Adipocyte (in vitro differentiated cells): ENCODE measurements at places on chromosomes 2 and 18.
A peak's percentile ranks its signal among the peaks of the same experiment; 100 is the strongest.

GRCh38 chr18:41917181-41917580 lies 37.9 kb upstream of the PIK3C3 start:
- DNase-seq, result no peak

- no peak for DNase-seq
Observed at GRCh38 chr2:197136452-197136851, 174.1 kb downstream of the ANKRD44 start.

DNA sequence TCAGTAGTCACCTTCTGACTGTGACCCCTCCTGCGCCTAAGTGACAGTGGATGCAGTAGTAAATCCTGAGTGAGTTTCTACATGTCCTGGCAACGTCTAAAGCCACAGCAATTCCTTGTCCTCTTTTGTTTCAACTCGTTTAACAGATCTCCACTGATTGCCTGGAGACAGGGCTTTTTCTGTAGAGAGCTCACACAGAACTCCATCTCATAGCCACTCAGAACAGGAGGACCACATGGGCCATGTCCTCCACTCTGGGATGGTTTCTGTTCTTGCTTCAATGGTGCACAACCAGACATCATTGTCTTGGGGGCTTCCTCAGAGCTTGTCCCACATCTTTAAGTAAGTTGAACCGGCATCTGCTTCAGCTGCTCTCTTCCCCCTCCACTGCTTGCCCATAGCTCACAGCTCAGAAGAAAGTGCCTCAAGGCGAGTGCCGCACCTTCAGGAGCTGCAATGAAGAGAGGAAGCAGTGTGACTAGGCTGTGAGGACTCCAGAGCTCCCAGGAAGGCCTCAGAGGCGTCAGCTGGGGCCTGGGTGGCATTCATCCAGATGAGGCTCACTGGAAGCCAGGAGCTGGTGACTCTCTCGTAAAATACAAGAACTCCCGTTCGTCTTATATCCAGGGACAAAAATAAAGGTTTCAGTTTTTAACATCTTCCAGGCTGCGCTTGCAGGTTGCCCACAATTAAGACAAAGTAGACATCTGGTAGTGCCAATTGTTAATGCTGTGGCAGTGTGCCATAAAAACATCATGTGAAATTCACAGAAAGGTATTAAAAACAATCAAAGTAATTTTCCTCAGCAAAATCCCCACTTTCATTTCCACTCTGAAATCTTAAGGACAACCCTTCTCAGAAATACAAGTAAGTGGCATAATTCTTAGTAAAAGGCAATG lies 37.3 kb downstream of the ST3GAL5 start:
- peak; percentile 44 for DNase-seq

DNA sequence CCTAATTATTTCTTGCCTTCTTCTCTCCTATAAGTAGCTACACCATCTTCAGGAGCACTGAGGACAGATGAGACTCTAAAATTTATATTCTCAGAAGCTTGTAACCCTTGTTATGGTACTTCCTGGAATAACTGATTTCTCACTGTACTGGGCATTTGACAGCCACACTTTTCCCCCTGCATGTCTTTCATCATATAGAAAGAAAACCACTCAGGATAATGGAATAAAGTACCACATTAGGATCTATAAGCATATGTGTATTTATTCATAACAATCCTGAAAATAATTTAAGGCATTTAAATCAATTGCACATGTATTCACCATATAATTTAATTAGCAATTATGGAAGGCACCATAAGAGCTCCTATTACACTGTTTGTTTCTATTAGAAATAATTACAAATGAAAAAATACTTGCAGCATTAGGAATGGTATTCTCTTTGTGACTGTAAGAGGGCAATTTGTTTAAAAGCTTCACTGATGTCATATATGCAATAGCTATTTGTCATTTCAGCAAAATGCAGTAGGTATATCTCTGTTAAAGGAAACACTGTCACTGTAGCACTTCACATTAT lies 216.9 kb upstream of the FSHR start:
- DNase-seq, result no peak

DNA sequence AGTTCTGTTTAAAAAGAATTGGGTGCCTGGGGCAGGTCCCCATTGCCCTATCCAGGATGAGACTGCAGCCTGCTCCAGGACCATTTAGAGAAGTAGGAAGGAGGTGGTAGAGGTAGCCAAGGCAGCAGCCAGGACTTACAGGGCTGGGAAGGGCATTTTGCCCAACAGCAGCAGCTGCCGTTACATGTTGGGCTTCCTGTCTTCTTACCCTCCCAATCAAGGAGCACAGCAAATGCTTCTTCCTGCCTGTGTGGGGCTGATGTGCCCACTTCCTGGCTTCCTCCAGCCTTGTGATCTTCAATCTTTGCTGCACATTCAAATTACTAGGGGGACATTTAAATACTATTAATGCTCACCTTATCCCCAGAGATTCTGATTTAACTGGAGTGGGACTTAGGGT lies 112.0 kb downstream of the QPCT start:
- DNase-seq, result no peak

DNA sequence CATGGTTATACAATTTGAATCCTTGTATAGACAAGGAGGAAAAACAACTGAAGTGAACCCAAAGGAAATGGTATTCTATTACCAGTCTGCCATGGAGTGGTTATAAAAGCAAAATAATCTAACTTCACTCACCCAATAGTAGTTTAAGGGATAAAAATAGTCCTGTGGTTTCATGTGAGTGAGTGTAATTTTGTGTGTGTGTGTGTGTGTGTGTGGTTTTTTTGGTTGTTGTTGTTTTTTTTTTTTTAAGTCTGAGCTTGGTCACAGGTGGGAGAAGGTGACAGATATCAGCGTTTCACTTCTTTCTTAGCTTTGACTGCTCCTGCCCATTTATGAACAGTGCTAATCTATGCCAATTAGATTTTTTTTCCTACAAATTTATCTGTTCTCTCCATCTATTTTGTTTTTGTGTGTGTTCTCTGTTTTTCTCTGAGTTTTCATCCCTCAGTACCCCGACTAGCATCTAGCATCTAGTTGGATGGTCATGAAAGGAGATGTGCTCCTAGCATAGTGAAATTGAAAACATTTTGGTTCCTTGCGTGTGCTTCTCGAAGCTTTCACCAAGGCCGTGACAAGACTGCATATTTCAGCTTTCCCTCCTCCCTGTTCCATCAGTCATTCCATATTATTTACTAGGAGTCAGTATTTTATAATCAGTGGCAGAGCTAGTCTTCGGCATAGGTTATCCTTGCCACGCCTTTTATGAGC lies 200.1 kb upstream of the DTNA start:
- DNase-seq, result no peak

DNA sequence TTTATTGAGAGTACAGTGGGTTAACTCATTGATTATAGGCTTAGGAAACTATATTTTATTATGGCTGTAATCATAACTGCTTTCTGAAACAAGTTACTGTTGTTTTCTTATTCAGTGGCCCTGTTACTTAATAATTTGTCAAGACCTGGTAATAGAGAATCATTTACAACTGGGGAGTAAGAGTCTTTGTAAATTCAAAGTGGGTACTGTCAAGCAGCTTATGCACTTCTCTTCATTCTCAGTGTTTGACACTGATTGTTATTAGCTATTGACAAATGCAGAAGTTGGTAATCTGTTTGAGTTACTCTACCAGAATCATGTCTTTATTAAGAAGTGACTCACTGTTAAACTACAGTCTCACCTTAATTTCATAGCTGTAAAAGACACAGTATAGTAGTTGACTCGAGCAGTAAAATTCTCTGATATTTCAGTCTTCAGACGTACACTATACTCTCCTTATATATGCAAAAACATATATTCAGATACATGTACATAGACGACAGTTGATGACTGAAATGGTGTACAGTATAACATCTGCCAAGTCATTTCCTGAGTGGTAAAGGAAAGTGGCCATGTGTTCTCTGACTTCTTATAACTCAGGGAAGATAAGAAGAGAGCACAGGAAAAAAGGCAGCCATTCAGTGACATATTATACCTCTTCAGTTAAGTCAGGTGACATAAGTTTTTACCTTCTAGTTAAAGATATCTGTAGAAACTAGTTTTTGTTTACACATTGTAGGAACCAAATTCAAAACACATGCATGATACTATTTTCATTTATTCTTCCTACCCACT lies 36.0 kb upstream of the TTC27 start:
- no peak for DNase-seq

DNA sequence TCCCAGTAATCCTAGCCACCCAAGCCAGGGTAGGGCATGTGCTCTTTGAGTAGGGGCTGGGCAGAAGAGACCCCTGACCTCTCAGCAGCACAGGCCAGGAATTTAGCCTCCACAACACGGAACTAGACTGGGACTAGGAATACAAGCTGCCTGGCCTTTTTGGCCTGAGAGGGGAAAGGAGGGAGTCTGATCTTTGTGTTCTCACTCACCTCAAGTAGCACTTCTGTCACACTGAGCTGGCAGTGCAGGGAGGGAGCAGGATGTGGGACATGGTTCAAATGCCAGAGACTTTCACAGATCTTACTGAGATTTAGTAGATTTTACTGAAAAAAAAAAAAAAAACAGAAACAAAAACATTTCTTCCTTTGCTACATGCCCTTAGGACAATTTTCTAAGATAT lies 395.2 kb downstream of the CMPK2 start:
- DNase-seq, result no peak

- peak; percentile 14 for DNase-seq
Observed at GRCh38 chr18:37222999-37223378, 342.6 kb downstream of the CELF4 start.

DNA sequence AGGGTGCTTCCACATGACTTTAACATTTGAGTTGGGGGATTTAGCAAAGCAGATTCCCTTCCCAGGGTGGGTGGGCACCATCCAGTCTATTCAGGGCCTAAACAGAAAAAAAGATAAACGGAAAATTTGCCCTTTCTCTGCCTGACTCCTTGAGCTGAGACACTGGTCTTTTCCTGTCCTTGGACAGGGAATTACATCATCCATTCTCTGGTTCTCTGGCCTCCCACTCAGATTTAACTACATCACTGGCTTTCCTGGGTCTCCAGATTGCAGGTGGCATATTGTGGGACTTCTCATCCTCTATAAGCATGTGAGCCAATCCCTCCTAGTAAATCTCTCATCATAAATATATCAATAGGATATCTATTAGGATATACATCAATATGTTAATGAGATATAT lies 25.8 kb downstream of the CAPN13 start:
- DNase-seq, result no peak

DNA sequence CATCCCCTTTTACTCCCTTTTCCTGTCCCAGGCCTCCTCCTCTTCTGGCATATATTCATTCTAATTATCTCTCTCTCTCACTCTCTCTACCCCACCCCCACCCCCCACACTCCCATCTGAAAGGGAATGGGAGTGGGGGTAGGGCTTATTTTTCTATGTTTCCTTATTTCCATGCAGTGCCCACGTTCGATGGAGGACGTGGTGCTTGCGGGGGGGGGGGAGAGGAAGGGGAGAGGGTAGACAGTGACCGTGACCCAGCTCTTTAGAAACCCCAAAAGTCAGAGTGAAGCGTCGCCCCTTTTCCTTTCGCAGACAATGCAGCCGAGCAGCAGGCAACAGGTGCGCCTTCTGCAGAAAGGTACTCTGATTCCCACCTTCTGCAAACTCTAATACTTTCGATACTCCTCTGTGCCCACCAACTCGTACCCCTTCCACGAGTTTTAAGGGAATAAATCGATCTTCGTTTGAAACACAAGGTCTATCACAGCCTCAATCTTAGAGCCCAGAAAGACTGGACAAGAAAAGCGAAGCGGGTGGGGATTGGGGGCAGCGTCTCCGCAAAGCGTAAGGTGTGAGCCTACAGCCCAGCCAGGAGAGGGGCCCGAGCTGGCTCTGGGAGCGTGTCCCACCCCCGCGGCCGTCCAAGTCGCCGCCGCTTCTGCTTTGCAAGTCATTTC lies 891 bp upstream of the NR4A2 start:
- no peak for DNase-seq

- DNase-seq, result no peak
Observed at GRCh38 chr2:1869987-1870386, 125.7 kb upstream of the PXDN start.

DNA sequence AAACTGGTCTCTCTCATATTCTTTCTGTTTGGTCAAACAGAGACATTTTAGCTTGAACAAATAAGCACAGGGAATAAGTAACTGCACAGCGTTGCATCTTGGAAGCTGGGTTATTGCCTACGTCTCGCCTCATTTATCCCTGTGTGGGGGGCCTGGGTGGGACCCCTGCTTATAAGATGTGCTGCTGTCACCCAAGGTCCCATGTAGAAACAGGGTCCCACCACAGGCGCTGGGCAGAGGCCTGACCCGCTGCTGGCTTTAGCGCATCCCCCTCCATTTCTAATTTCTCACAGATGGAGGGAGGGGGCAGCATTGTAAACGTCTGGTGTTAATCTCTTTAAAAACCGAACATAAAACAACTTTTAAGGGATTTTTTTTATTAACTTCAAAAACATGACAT lies 207.8 kb downstream of the HDAC4 start:
- DNase-seq, result no peak

GRCh38 chr2:44778671-44779476 lies 162.6 kb upstream of the SIX3 start:
- DNase-seq, result no peak
